ENCODE measurements at places on chromosomes 16 and 17.
A peak's percentile ranks its signal among the peaks of the same experiment; 100 is the strongest.

- peak; percentile 58 for DNase-seq
Measured at GRCh38 chr16:77882358-77882757, 94.0 kb downstream of the VAT1L start.

DNA sequence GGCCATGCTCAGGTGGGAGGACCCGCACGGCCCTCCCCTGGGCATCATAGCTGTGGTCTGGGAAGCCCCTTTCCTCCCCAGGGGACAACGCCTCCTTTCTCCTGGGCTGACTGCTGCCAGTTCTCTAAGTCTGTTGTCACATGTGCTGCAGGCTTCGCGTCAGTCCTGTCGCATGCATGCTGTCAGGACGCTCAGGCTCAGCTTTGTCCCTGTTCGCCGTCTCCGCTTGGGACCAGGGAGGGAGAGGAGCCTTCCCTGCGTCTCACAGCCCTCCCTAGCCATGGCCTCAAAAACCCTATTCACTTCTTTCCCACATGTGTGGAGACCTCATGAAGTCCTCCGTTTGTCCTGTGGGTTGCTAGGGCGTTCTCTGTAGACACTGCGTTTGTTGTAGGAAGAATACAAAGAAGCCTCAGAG is 21.4 kb downstream of the LDHD start:
- DNase-seq = no peak

DNA sequence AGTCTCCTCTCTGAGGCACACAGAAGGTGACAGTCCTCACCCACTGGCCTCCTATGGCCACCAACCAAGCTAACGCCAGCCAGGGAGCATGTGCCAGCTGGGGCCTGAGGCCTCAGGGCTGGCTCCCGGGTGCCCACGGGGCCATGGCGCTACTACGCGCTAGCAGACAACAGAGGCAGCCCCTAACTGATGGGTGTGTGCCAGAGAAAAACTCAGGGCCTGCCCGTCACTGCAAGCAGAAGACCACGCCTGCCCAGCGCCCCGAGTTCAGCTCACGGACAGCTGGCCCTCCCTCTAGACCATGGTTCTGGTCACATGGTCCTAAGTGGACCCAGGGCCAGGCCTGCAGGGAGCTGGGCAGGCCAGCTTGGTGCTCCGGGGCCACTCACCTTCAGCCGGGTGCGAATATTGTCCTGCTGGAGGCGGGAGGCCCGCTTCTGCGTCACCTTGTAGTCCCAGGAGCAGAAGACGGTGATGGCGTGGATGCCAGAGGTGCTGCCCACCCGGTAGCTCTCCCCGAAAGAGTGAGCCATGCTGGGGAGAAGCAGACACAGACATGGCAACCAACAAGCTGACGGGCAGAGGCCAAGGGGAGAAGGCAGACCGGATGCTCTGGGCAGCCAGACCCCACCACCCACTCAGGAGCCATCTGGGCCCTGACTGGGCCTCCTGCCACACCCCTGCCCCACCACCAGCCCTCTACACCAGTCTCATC is 6.2 kb downstream of the TMC6 start:
- no peak for DNase-seq

- no peak for DNase-seq
Measured at GRCh38 chr17:27647765-27648164, 16.8 kb downstream of the LGALS9 start.

DNA sequence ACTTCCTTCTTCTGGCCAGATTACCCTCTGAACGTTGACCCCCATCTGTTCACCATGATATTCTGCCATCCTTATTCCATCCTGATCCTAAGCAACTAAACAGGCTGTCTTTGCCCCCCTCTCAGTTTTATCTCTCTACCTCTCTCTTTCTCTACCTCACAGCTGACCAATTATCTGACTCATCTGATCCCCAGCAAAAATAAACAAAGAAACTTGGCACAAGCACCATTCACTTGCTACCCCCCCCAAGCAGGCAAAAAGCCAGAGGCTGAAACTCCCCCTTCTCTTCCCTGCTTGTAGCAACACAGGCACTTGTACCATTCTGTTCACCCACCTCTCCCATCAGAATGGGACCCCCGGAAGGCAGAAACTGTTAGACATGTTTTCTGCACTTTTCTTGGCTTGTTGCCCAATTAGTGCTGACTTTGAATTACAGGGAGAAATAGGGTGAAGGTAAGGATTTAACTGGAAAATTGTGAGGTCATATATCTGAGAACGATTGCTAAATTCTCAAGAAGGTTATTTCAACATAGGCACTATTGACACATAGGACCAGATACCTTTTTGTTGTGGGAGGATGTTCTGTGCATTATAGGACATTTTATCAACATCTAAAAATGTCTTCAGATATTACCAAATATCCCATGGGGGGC is 163.2 kb downstream of the TOX3 start:
- no peak for DNase-seq

DNA sequence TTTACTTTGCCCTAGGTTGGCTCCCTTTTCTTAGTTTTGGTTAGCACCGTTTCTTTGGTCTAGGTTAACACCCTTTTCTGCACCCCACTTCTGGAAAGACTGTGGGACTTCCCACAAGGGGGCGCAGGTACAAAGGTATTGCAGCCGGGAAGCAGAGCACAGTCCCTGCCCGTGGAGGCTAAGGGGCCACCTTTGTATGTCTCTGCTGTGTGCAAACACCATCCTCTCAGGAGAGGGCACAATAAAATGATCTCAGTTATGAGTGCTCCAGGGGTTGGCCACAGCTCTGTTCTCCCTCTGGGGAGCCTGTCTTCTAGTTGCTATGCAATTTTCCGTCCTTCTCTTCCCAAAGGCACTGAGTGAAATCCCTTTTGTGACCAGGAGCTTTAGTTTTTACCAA is 28.4 kb upstream of the TMC5 start:
- DNase-seq = peak; percentile 3

- DNase-seq = peak; percentile 13
Measured at GRCh38 chr17:58245428-58246103, 7.2 kb downstream of the LPO start.

DNA sequence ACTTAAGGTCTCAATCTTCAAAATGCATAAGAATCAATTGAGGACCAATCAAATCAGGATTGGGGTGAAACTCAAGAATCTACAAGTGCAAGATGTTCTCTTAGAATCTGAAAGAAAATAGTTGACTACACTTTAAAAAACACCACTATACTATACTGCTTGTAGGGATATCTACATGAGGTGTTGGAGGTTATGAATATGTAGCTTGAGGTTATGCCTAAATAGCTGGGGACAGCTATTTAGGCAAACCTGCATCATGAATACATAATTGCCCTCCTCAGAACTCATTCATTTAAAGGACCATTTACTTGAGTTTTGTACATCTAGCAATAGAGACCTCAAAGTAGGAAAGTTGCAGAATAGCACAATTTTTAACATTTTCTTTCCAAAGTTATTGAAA is 40.1 kb downstream of the KCNJ16 start:
- no peak for DNase-seq

- DNase-seq = no peak
Measured at GRCh38 chr16:15847611-15848175, 9.1 kb downstream of the MYH11 start.

DNA sequence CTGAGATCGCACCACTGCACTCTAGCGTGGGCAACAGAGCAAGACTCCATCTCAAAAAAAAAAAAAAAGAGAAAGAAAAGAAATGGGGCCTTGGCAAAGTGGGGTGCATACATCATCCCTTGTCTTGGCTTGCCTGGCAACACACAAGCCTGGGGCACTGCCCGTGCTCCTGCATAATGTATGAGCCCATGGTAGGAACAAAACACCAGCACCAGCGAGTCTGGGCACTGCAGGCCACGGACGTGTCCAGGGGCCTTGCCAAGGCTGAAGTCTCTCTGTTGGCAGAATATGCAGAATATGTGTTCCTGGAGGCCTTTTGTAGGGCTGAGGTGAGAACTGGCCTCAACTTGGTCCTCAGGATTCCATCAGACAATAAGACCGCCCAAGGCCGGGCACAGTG is 15.7 kb upstream of the ALDOA start:
- no peak for DNase-seq

DNA sequence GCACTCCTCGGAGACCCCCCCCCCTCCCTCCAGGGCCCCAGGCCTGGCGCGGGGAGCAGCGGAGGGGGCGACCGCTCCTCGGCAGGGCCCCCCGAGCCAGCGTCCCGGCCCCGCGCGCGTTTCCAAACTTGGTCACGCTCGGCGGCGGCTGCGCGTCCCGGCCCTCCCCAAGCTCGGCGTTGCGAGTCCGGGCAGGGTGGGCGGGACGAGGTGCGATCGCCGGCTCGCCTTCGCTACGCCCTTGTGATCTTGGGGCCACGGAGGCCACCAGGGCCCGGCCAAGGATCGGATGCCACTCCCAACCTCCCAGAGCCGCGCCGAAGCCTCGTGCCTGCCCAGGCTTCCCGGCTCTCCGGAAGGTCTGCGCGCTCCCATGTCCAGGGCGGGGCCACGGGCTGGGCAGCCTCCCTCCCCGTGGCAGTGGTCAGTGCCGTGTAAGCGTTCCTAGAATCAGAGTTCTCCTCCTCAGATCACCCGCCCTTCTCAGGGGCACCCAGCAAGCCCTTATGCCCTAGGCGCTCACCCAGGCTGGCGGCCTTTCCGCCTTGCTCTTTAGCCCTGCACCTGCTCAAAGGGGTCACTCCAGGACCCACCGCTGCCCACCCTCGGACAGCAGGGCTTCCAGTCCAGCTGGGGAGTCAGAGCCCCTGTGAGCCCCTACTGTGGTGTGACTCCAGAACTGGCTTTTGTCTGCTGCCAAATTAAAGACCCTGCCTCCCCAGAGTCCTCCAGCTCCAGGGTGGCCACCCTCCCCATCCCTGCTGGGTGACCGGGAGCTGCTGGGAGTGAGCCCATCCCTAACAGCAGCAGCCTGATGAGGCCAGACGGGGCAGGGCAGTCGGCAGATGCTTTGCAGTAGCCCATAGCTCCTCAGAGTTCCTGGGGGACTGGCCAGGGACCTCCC is 12.2 kb upstream of the MRPS23 start:
- no peak for DNase-seq

GRCh38 chr17:63309021-63309420 is 137.1 kb downstream of the CYB561 start:
- DNase-seq = peak; percentile 31

- no peak for DNase-seq
Measured at GRCh38 chr17:30996486-30996885, 25.6 kb downstream of the RNF135 start.

GRCh38 chr17:72294487-72294893 is 173.7 kb downstream of the SOX9 start:
- DNase-seq = no peak
